ENCODE measurements at places on chromosomes 3 and 15.

GRCh38 chr3:184525337-184526087, 36.1 kb upstream of the EPHB3 start:
- DNase-seq = no peak

DNA sequence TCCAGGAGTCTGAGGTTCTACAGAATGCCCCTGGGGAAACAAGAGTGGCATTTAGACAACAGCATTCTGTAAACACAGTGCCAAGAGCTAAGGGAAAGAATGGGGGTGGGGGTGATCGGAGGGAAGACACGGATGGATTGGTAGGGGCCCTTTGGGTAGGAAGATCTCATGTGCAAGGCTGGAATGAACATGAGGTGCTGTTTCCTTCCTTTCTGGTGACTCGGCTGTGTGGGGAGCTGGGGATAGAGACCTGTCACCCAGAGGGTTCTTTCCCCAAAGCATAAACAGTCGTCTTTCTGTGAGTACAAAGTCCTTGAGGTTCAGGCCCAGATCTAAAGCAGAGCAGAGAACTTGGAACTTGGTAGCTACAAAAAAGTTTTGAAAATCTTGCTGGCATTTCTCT, 11.7 kb downstream of the TPM1 start:
- no peak for DNase-seq

GRCh38 chr15:22845289-22845900, 6.9 kb downstream of the NIPA2 start:
- DNase-seq = no peak

- DNase-seq = no peak
Measured at GRCh38 chr15:101650145-101650544, 2.0 kb downstream of the TM2D3 start.

DNA sequence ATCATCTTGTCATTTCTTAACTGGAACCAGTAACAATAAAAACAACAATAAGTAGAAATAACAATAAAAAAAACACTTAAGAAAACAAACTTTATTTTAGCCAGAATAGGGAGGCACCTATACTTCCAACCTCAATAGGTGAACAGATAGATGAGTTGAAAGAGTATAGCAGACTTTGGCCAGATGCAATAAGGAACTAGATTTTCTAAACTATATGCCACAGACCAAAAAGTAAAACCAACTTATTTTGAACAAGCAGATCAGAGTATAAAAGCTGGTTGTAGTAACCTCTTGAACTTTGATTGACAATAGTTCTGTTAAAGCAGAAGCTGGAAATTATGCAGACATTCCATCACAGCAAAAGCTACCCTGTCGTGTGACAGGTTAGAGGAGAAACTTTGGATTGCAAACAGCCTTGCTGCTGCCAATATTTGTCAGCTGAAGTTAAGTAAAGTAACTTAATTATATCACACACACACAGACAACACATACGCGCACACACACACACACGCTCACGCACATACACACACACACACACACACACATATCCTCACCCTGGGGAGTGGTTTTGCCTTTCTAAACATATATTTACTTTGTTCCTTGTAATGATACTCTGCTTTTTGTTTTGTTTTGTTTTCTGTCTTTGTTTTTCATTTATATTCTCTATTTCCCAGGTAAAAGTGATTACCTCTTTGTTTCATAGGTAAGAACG, 903.6 kb downstream of the VGLL3 start:
- DNase-seq = no peak

DNA sequence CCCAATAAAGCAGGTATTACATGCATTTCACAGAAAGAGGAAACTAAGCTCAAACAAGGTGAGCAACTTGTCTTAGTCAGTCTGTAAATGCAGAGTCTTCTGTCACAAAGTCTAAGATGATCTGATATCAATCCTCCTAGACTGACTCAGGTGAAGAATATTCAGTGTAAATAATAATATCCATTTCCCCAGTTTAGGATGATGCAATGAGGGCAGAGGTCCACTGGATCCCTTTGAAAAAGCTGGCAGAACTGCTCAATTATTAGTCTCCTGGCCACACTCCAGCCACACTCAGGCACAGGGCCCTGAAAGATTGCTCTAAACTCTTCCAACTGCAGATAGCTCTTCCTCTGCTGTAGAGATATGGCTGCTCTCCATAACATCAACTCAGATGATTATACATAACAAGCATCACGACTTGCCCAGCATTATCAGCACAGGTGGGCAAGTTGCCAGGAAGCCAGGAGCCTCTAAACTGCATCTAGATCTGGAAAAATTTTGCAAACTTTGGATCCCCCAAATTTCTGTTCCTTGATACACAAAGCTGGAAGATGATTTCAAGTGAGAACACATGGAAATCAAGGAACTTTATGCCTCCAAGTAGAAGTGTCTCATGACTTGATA, 129.8 kb upstream of the CPNE4 start:
- DNase-seq = no peak

GRCh38 chr3:118945834-118946233, 88.8 kb downstream of the IGSF11 start:
- no peak for DNase-seq

- no peak for DNase-seq
Measured at GRCh38 chr3:70464876-70465275, 152.4 kb upstream of the MDFIC2 start.

GRCh38 chr3:149726716-149727407, 25.4 kb downstream of the COMMD2 start:
- no peak for DNase-seq

GRCh38 chr3:72673011-72673771, 175.1 kb downstream of the SHQ1 start:
- no peak for DNase-seq

GRCh38 chr3:187738331-187739093, 6.8 kb downstream of the BCL6 start:
- no peak for DNase-seq

GRCh38 chr15:73367624-73368300, 996 bp downstream of the HCN4 start:
- DNase-seq = no peak

GRCh38 chr3:112629425-112629824, 11.5 kb downstream of the CCDC80 start:
- DNase-seq = no peak

- no peak for DNase-seq
Measured at GRCh38 chr3:13571831-13572750, 23.2 kb downstream of the FBLN2 start.

GRCh38 chr3:147654827-147655226, 245.7 kb downstream of the ZIC1 start:
- no peak for DNase-seq

- no peak for DNase-seq
Measured at GRCh38 chr3:42654331-42655201, 1.1 kb downstream of the ZBTB47 start.

DNA sequence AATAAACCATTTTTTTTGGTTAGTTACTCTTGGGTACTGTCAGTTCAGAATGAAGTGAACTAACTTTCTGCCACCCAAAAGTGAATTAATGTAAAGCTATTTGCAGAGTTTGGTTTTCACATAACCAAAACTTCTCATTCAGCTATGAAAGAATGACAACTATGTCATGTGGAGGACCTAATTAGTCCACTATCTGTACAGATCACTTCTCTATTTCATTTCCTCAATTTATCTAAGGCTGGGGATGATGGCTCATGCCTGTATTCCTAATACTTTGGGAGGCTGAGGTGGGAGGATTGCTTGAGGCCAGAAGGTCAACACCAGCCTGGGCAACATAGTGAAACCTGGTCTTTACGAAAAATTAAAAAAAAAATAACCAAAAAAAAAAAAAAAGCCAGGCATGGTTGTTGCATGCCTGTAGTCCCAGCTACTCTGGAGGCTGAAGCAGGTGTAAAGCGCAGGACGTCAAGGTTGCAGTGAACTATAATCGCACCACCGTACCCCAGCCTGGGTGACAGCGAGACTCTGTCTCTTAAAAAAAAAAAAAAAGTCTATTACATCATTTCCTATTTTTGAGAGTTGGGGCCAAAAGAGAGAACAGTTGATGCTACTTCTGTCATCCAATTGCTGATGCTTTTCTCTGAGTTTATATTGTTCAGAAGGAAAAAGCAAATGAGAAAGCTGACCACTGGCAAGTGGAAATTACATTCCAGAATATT, 8.7 kb downstream of the HYPK start:
- DNase-seq = no peak

GRCh38 chr3:158882445-158882844, 80.6 kb downstream of the MFSD1 start:
- DNase-seq = no peak

DNA sequence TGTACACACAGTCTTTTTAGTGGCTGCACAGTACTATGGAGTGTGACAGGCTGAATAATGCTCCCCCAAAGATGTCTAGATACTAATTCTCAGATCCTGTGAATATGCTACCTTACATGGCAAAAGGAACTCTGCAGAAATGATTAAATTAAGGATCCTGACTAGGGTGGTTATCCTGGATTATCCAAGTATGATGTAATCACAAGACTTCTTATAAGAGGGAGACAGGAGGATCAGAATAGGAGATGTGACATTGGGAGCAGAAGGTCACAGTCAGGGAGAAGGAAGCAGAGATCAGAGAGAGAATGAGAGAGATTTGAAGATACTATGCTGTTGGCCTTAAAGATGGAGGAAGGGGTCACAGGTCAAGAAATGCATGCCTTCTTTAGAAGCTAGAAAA, 34.5 kb downstream of the GABPB1 start:
- DNase-seq = no peak

DNA sequence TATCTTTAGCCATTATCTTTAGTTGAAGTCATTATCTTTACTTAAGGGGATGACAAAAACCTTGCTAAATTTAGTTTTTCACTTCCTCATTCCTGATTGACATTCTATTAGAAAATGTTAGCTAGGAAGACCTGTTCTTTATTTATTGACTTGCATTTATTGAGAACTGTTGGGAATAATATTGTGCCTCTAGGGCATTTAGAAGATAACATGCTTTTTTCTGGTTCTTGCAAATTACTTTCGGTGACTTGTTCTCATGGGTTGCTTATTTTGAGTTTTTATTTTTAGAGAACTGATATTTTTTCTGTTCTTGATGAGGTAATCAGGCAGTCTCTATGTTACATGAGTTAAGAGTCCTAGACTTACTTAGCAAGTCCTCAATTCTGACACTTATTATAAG, 48.3 kb upstream of the CTDSPL start:
- no peak for DNase-seq

- no peak for DNase-seq
Measured at GRCh38 chr3:178480274-178480673, 56.0 kb upstream of the KCNMB2 start.

GRCh38 chr3:55313666-55314065, 173.4 kb downstream of the WNT5A start:
- no peak for DNase-seq

DNA sequence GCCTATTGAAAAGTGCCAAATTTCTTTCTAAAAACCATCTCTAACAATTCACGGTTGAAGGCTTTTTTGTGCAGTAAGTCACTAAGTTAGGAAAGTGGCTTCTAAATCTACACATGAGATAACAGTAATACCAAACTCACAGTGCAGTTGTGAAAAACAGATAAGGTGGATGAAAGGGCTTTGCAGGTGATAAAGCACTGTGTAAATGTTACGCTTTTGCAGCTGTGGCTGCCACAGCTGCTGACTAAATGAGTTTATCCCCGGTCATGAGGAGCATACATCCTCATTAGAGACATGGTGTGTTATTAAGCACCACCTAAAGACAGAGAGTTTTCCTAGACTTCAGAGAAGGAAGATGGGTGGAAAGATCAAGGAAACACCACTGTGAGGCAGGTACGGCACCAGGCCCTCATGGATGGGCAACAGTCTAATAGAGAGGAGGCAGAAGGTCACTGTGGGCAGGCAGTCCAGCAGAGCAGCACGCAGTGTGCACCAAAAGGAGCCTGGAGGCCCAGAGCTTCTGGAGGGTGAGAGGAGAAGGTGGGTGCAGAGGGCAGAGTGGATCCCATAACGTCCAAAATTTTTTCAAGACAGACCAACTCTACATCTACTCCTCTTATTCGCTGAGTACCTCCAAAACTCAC, 68.5 kb downstream of the FMN1 start:
- no peak for DNase-seq

DNA sequence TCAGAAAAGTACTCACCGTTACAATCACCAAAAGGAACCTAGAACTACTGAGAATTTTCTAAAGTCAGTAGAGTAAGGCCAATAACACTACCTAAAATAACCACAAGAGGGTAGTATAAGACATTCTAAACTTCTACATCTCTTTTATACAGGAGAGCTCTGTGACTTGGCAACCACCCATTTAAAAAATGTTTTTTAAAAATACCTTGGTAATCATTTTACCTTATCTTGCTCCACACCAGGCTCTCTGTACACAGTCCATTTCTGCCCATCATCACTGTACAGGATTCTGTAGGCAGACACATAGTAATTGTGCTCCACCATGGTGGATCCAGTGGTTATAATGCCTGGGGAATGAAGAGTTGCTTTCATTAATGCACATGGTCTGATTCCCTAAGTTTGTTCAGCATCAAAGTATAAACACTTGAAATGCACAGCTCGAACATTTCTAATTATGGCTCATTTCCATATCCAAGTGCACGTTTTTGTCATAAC, 54.5 kb downstream of the ST3GAL6 start:
- no peak for DNase-seq

DNA sequence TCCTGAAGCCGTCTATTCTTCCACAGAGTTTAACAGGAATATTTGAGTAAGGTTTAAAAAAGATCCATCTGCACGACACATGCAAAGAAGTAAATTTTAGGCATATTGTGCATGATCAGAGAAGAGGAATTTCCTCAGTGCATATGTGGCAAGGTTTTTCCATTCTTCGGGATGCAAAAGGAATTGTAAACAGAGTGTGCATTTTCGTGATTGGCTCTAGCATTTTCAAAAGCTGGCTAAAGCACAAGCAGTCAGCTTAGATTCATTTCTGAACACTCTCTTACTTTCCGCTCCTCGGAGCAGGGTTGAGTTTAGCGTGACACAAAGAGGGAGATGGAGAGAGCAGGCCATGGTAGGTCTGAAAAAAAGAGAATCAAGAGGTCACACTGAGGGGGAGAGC, 128.2 kb downstream of the ADAMTS9 start:
- DNase-seq = no peak

DNA sequence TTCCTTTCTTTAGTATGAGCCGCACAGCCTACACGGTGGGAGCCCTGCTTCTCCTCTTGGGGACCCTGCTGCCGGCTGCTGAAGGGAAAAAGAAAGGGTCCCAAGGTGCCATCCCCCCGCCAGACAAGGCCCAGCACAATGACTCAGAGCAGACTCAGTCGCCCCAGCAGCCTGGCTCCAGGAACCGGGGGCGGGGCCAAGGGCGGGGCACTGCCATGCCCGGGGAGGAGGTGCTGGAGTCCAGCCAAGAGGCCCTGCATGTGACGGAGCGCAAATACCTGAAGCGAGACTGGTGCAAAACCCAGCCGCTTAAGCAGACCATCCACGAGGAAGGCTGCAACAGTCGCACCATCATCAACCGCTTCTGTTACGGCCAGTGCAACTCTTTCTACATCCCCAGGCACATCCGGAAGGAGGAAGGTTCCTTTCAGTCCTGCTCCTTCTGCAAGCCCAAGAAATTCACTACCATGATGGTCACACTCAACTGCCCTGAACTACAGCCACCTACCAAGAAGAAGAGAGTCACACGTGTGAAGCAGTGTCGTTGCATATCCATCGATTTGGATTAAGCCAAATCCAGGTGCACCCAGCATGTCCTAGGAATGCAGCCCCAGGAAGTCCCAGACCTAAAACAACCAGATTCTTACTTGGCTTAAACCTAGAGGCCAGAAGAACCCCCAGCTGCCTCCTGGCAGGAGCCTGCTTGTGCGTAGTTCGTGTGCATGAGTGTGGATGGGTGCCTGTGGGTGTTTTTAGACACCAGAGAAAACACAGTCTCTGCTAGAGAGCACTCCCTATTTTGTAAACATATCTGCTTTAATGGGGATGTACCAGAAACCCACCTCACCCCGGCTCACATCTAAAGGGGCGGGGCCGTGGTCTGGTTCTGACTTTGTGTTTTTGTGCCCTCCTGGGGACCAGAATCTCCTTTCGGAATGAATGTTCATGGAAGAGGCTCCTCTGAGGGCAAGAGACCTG, 13.2 kb downstream of the GREM1 start:
- DNase-seq = no peak

All from stimulated activated CD8-positive, alpha-beta memory T cell treated with anti-CD3 and anti-CD28 coated beads, Interleukin-4, amount 100 ng/mL, for 24 hours (primary cell).